ENCODE measurements at places on chromosomes 6 and 20.

- peak overlapping the region; percentile 60 for H3K27ac ChIP-seq
- H3K4me3 ChIP-seq: peak overlapping the region; percentile 82
- H3K4me1 ChIP-seq: peaks cover 89% of the 10 kb centered on the region
- peaks cover 5% of the 10 kb centered on the region for H3K36me3 ChIP-seq
Measured at GRCh38 chr6:31574106-31575061, 981 bp upstream of the TNF start.

DNA sequence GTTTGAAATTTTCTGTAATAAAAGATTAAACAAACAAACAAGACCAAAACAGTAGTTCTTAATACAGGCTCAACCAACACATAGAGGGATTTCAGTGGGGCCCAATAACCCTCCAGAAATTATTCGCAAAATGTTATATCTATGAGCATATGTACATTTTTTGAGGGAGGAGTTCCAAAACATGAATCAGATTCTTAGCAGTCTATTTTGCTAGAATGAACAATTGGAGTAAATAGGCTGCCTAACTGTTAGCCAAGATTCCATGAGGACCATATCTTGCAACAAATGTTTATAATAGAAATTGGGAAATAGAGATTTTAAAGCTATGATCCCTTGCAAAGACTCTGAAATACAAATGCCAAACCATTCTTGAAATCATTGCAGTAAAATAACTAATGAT, 186.3 kb downstream of the AKAP7 start:
- H3K4me3 ChIP-seq: no peak overlapping the region
- no peaks in the 10 kb centered on the region for H3K4me1 ChIP-seq
- no peak for DNase-seq
- no peaks in the 10 kb centered on the region for H3K36me3 ChIP-seq
- no peak overlapping the region for H3K27ac ChIP-seq

DNA sequence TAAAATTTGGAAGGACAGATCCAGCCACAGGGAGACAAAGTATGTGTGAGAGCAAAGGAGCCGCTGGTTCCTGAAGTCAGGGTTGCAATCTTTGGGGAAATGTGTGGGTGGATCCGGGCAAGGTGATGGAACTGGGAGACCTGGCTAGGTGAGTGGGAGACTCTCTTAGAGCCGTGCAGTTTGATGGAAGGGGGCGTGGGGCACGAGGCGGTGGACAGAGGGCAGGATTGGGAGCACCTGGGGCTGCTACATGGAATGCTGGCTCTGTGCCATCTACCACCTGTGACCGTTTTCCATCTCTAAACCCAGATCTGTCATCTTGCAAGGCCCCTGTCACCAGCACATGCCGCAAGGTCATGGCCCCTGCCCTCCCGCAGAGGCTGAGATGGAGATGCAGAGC, 268.4 kb downstream of the SMOC2 start:
- no peak overlapping the region for H3K4me3 ChIP-seq
- no peaks in the 10 kb centered on the region for H3K4me1 ChIP-seq
- no peaks in the 10 kb centered on the region for H3K36me3 ChIP-seq
- no peak for DNase-seq

DNA sequence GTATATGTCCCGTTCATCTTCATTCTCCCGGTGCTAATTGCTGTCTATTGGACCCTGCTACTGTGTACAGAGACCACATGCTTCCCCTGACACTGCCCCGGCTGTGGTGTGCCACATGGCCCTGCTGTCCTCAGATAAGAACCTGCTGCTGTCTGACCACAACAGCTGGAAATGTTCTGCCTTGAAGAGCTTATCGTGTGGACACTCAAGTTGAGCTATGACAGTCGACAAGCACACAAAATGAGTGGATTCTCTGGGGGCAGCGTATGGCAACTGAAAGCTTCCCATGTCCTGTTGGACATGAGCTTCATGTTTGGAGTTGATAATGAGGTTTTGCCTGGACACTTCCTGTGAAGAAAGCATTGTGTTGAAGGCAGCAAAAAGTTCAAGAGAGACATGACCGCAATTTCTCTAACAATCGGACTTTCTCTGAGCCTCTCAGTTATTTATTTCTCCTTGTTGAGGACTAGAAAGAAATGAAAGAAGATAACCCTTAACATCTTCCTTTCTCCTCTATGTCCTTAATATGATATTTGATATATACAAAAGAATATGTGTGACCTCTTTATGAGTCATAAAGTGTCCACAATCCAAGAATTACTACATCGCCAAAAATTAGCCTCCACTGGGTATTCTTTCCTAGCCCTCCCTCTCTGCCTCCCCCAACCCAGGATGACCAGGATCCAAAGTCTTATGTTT, 187.1 kb upstream of the TCF21 start:
- H3K27ac ChIP-seq: no peak overlapping the region
- DNase-seq: no peak
- no peaks in the 10 kb centered on the region for H3K4me1 ChIP-seq
- H3K4me3 ChIP-seq: no peak overlapping the region

GRCh38 chr6:113451049-113451448, 406.1 kb upstream of the MARCKS start:
- no peaks in the 10 kb centered on the region for H3K36me3 ChIP-seq
- DNase-seq: no peak
- H3K27me3 ChIP-seq: no peaks in the 10 kb centered on the region

- H3K4me3 ChIP-seq: no peak overlapping the region
- H3K4me1 ChIP-seq: no peaks in the 10 kb centered on the region
- no peaks in the 10 kb centered on the region for H3K36me3 ChIP-seq
Measured at GRCh38 chr20:59743308-59743707, 139.0 kb downstream of the PHACTR3 start.

- H3K4me3 ChIP-seq: no peak overlapping the region
- no peaks in the 10 kb centered on the region for H3K36me3 ChIP-seq
- no peaks in the 10 kb centered on the region for H3K4me1 ChIP-seq
- no peak for DNase-seq
Measured at GRCh38 chr6:111551521-111552231, 54.0 kb downstream of the TRAF3IP2 start.

DNA sequence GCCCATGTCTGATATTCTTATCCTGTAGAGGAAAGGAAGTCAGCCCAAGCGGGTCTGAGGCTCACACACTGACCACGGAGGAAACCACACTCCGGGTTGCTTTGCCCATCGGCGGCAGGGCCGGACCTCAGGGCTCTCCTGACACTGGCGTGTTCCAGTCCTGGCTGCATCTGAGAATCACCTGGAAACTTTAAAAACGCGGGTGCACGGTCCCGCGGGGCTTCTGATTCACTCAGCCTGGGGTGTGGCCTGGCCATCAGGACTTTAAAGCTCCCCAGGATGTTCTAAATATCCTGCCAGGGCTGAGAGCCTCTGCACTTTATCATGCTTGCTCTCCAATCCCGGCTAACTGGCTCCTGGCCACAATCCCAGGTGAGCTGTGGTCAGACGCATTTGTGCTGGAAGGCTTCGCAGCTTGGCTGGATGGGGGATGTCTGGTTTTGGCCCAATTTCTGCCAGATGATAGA, 47.7 kb upstream of the DACT2 start:
- H3K27me3 ChIP-seq: no peaks in the 10 kb centered on the region
- no peak overlapping the region for H3K27ac ChIP-seq
- DNase-seq: no peak
- H3K4me1 ChIP-seq: no peaks in the 10 kb centered on the region

- H3K27me3 ChIP-seq: no peaks in the 10 kb centered on the region
- H3K4me3 ChIP-seq: no peak overlapping the region
- H3K4me1 ChIP-seq: no peaks in the 10 kb centered on the region
Measured at GRCh38 chr6:84804720-84805119, 40.3 kb upstream of the TBX18 start.

- DNase-seq: no peak
- H3K4me1 ChIP-seq: peaks cover 14% of the 10 kb centered on the region
- no peak overlapping the region for H3K27ac ChIP-seq
- H3K4me3 ChIP-seq: no peak overlapping the region
- no peaks in the 10 kb centered on the region for H3K27me3 ChIP-seq
Measured at GRCh38 chr20:35903843-35904242, 50.5 kb downstream of the SCAND1 start.

GRCh38 chr20:63290677-63291472, 2.1 kb upstream of the COL20A1 start:
- peaks cover 9% of the 10 kb centered on the region for H3K4me1 ChIP-seq
- DNase-seq: peak; percentile 64
- no peaks in the 10 kb centered on the region for H3K27me3 ChIP-seq
- H3K4me3 ChIP-seq: no peak overlapping the region

DNA sequence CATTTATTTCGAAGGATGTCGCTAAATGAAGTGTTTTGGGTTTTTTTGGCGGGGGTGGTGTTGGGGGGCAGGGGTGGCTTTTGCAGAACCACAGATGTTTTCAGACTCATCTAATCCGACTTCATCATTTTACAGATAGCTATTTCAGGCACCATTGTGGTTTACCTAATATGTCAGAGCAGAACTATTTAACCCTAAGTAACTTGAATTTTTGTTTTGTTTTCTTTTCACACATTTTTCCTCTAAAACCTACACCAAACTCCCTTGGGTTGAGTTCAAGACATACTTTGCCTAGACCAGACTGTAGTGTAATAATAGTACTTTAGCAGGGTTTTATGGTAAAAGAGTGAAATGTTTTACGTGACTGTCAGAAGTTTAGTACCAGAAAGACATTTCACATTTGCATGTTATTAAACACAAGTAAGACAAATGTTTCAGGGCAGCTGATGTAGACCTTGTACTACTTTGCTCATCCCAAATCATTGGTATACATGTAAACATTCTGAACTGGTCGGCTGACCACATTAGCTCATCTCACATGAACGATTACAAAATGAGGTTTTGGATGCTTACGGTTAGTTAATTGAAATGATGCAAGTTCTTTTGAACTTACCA, 37.7 kb downstream of the MAP3K4 start:
- DNase-seq: no peak
- no peak overlapping the region for H3K4me3 ChIP-seq
- no peak overlapping the region for H3K27ac ChIP-seq
- no peaks in the 10 kb centered on the region for H3K36me3 ChIP-seq
- no peaks in the 10 kb centered on the region for H3K27me3 ChIP-seq
- H3K4me1 ChIP-seq: peaks cover 13% of the 10 kb centered on the region

- H3K4me3 ChIP-seq: peak overlapping the region; percentile 83
- no peaks in the 10 kb centered on the region for H3K27me3 ChIP-seq
- H3K4me1 ChIP-seq: peaks cover 59% of the 10 kb centered on the region
- peaks cover 28% of the 10 kb centered on the region for H3K36me3 ChIP-seq
- no peak for DNase-seq
Measured at GRCh38 chr6:33205191-33206026, 954 bp downstream of the HSD17B8 start.

- no peak overlapping the region for H3K4me3 ChIP-seq
- no peak overlapping the region for H3K27ac ChIP-seq
- no peak for DNase-seq
Measured at GRCh38 chr6:134937426-134937825, 12.5 kb downstream of the ALDH8A1 start.
